ENCODE measurements at places on chromosomes 5 and 9.
A peak's percentile ranks its signal among the peaks of the same experiment; 100 is the strongest.

GRCh38 chr9:78572266-78572665, 275.3 kb downstream of the PSAT1 start:
- no peak for DNase-seq

GRCh38 chr5:126757713-126758357, 19.1 kb upstream of the LMNB1 start:
- no peak for DNase-seq

GRCh38 chr9:89225991-89226471, 47.4 kb upstream of the SHC3 start:
- no peak for DNase-seq

- DNase-seq = peak; percentile 81
Measured at GRCh38 chr5:82735160-82735789, 341.9 kb downstream of the TMEM167A start.

GRCh38 chr5:163033656-163034055, 403.7 kb upstream of the CCNG1 start:
- no peak for DNase-seq

DNA sequence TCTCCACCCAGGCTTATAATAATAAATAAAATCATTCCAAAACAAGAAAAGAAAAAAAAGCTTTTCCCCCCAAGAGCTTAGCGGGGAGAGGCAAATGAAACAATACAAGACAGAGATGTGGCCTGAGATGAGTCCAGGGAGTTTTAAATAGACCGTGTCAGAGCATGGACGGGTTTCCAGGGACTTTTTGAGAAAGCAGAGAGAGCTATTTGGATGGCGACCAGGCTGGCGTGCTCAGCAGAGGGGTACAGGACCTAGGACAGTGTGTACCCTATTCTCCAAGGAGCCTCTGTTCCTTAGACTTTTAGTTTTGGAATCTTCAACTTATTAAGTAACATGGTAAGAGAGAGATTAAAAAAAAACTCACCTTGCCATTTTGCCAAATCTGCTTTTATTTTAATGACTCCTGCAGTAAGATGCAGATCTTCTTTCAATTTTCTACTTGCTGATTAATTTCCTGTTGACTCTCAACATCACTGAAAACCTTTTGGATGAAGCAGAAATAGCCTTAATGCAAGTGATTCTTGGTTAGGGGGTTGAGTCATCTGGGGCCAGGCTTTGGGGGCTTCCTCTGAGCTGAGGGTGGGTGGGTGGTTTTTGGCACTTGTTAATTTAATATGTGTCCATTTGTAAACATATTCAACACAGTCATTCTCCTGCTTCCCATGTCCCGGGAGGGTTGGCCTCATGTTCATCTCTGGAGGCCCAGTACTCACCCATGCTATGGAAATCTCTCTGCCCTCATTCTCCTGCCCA, 49.6 kb upstream of the OSMR start:
- DNase-seq = no peak

- DNase-seq = no peak
Measured at GRCh38 chr9:117290856-117291622, 123.8 kb downstream of the ASTN2 start.

DNA sequence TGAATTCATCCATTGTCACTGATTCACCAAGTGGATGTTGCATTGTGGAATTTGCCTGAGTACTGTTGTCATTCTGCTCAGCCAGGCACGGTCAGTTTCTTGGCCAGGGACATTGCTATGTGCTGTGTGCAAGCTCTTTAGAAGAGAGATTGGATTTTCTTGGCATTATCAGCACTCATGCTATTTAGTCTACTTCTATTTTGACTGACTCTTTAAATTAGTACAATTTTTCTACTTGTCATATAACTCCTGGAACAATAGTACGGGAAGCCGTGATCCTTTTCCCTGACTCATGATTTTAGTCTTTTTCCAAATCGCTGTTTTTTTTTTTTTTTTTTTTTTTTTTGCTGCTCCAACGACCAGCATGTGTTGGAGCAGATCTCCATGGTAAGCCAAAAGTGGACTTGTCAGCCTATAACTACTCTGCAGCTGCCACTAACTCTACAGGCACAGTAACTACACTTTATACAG, 129.7 kb downstream of the CDC42SE2 start:
- DNase-seq = no peak

- no peak for DNase-seq
Measured at GRCh38 chr5:112694853-112695709, 42.6 kb upstream of the APC start.

DNA sequence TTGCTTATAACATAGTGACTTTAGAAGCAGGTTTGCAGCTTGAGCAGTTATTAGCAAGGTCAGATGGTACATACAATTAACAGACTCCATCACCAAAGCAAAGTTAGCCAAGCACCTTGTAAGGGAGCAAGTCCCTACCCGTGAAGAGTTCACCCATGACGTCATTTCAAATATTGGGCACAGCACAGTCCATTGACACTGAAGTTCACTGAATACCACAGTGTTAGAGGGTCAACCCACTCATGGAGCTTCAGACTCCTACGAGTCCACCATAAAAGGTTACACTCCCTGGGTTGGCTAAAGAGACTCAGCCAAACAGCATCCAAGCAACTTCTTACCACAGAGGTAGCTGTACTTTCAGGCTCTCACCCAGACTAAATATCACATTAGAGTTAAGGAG, 77.5 kb downstream of the GALNT10 start:
- DNase-seq = no peak

- DNase-seq = no peak
Measured at GRCh38 chr9:114852050-114852594, 46.3 kb upstream of the TNFSF15 start.

DNA sequence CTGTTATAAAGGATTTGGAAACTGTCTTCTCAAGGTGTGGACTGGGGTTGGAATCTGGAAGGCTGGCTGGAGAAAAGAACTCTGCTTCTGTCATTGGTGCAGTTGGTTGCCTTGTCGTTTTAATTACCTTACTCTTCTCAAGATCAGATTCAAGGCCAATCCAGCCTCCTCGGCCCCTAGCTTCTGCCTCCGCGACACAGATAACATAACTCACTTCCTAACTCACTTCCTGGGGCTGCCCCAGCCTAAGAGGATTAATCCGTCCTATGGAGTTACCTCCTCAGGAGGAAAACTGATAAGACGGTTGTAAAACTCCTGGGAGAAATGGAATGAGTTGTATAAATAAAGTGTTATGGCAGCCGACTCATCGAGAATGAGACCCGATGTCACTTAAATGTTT, 389.1 kb upstream of the WWC1 start:
- no peak for DNase-seq

- DNase-seq = no peak
Measured at GRCh38 chr5:147555176-147555575, 45.3 kb upstream of the DPYSL3 start.

DNA sequence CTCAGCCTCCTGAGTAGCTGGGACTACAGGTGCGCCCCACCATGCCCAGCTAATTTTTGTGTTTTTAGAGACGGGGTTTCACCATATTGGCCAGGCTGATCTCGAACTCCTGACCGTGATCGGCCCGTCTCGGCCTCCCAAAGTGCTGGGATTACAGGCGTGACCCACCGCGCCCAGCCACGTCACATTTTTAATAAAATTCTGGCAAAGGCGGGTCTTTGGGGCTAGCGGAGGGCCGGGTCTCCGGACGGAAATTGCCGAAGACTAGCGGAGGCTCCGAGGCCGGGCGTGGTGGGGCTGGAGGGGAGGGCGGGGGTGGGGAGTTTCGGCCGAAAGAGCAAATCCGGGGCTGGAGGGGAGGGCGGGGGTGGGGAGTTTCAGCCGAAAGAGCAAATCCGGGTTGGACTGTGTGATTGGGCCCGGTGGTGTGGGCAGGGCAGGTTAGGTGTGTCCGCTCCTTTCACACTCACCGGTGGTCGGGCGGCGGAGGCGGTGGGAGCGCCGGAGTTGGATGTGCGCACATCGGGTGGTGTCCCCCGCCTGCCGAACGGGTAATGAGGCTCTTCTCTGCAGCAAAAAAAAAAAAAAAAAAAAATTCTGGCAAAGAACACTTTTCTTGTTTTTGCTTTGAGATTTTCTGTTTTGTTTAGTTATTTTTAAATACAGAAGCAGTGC, 27.1 kb downstream of the RUFY1 start:
- no peak for DNase-seq

GRCh38 chr5:28313321-28313951, 1275.0 kb upstream of the CDH9 start:
- no peak for DNase-seq

- no peak for DNase-seq
Measured at GRCh38 chr5:142363619-142363963, 38.8 kb upstream of the SPRY4 start.

DNA sequence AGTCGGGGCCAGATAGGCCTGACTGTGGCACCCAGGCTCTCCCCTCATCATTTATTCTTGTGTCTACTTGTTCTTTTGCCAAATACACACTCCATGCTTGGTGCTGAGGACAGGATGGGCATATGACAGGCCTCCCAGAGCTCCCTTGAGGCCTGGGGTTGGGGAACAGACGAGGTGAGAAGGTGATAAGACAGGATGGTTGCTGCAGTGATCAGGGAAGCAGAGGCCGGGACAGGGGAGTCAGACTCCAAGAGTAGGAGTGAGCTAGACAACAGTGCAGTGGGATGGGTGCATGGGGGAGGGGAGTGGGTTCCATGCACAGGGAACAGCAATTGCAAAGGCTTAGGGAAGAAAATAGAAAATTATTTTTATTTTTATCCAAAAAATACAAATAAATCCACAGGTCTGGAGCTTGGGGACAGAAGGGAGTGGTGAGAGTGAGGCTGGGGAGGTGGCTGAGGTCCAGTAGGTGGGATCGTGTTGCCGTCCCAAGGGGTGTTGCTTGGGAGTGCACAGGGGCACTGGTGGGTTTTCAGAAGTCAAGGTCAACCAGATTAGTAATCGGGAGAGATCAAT, 3.4 kb upstream of the AMBP start:
- no peak for DNase-seq

- DNase-seq = no peak
Measured at GRCh38 chr5:41338136-41338675, 124.9 kb upstream of the C6 start.

DNA sequence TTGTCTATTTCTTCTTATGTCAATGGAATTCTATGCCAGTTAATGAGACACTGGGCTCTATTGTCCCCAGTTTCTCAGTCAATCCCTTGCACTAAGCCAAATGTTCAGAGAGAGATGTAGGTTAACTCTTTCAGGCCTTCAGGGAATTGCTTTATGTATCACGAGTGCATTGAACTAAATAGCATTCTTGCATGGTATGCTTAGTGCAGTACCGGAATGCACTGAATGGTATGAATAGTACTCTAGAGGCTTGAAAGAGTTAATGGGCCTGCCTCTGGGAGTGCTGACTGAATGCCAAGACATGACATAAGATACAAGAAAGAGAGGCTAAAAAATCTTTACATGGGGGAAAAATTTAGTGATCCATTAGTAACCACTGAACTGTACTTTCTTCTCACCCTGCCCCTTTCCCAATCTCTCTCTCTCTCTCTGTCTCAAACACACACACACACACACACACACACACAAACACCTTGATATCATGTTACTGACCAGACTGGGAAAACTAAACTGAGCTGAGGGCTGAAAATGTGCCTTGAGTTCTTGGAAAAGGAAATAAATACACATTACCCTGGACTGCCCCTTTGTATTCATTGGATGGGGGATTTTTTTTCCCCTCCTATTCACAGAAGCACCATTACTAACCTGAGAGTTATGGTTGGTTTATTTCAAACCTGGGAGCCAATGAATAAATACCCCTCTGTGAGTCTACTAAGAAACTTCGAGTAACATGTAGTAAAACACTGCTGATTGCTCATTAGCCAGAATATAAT, 35.4 kb upstream of the TMC1 start:
- peak; percentile 94 for DNase-seq

DNA sequence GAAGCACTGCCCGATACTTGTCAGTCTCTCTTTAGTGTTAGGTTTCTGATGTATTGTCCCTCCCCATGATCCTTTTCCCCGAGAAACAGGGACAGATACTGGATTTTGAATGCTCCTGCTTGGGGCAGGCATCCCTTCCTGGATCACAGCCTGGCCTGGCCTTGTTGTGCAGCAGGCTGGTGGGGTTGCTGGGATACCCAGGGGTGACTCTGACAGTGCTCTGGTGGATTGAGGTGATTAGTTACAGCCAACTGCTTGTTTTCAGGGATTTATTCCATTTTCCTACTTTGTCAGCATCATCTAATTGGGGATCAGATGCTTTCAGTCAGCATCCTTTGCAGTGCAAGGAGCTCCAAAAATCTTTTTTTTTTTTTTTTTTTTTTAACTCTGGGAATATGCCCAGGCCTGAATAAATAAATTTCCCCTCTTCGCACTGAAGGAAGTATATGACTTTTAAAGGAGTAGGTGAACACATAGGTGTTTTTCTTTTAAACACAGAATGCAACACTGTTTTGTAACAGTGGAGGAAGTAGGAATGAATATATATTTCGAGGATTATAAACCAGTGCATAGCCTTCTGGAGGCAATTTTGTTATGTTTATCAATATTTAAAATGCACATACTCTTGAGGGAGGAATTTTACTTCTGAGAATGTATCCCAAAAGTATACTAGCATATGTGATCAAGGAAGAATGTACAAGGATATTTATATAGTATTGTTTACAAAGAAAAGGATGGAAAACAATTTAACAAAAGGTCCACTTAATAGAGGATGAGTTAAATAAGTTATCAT, 127.3 kb upstream of the ELL2 start:
- DNase-seq = no peak

DNA sequence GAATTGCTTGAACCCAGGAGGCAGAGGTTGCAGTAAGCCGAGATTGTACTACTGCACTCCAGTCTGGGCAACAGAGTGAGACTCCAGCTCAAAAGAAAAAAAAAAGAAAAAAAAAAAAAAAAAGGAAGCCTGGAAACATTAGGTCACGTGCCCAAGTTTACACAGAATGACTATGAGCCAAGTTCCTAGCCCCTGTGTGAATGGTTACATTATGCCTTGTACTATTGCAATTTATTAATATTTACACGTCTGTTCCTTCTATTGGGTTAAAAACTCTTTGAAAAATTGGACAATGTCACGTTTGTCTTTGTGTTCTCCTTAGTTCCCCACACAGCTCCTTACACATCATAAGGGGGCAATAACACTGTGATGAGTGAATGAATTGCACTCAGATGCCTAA, 33.5 kb upstream of the SLC28A3 start:
- no peak for DNase-seq

DNA sequence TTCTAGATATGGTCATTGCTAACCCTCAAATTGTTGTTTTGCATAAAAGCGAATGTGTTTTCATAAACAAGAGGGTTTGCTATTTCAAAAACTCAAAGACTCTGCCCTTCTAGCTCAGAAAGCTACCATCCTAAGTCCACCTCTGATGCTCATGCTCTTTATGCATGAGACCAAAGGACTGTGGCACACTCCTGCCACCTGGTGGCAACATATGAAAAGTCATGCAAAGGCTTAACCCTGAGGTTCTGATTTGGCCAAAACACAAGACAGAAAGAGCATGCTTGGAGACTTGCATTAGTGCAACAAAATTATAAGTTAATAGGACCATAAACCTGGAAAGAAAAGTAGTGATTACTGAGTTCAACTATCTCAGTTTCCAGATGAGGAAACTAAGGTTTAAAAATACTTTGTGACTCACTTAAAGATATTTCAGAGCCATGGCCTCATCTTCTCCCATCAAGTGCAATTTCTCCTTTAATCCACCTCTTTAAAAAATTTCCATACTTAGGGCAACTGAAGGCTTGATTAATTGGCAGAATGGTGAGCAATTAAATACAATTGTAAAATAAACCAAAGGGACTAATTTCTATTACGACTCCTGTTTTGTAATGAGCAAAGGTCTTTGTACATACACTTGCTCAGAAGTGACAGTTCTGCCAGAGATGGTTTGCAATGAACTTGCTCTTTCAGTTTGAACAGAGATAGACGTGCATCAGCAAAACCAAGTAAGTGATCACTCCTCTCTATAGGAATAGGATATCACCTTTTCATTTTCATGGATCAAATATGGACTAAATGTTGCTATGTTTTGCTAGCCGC, 110.7 kb upstream of the RAD23B start:
- peak; percentile 77 for DNase-seq
